ENCODE measurements at places on chromosomes 5 and 9. TPM values are rescaled to one million over a fixed set of nuclear protein-coding genes. Genes with fewer than 3 reads are reported as not detected.

The CRHBP gene
- total RNA-seq: not detected

The RNF208 gene
- total RNA-seq: 4.2 TPM

The NR6A1 gene
- total RNA-seq: 2.2 TPM

The PGGT1B gene
- 7.2 TPM for total RNA-seq

The RNF130 gene
- 42.0 TPM for total RNA-seq

The PCDHA10 gene
- 0.33 TPM for total RNA-seq

The RNF183 gene
- total RNA-seq: not detected

The PCAT7 gene
- not detected for total RNA-seq

The PCDHB3 gene
- 1.9 TPM for total RNA-seq

The IGFBPL1 gene
- 2.5 TPM for total RNA-seq

The NR5A1 gene
- total RNA-seq: not detected

The ORM2 gene
- total RNA-seq: not detected

The ELAVL2 gene
- 0.68 TPM for total RNA-seq

The RORB gene
- not detected for total RNA-seq

The CD14 gene
- total RNA-seq: 0.29 TPM

The FSTL4 gene
- total RNA-seq: not detected

The CDKN2A gene
- 3.6 TPM for total RNA-seq

The TXNDC8 gene
- total RNA-seq: not detected

The TSSK1B gene
- not detected for total RNA-seq

The PIP5KL1 gene
- 4.2 TPM for total RNA-seq

The PCDHB12 gene
- 1.6 TPM for total RNA-seq

The NTRK2 gene
- 1.5 TPM for total RNA-seq

The SH3GL2 gene
- 3.5 TPM for total RNA-seq

The ADAMTS2 gene
- 2.3 TPM for total RNA-seq

The PLPP7 gene
- total RNA-seq: 2.6 TPM

The PCDHA6 gene
- total RNA-seq: 0.27 TPM

The ZFP37 gene
- total RNA-seq: 0.68 TPM

The SLC36A2 gene
- not detected for total RNA-seq

Measured in kidney epithelial cell (primary cell).